ENCODE measurements at places on chromosomes 6 and 20. TPM values are rescaled to one million over a fixed set of nuclear protein-coding genes. Genes with fewer than 3 reads are reported as not detected.

C6orf58 gene
- total RNA-seq, result 0.20 TPM

IFNGR1 gene
- total RNA-seq, result 112 TPM

DNA sequence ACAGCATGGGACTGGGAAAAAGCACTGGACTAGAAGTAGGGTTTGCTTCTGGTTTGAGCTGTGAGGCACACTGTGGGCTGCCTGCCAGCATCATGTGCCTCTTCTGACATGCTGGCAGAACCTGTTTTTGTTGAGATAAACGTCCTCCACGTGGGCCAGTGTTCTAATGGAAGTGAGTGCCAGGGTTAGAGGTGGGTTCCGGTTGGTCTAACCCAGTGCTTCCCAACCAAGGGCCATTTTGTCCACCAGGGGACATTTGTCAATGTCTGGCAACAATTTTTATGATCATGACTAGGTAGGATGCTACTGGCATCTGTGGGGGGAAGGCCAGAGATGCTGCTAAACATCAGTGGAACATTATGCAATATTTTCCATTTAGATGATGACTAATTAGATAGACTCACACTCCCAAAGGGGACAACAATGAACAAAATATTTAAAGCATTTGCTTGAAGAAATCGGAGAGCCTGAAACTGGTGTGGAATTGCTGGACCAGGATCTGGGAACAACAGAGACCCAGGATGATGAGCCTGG is 7.8 kb upstream of the APMAP start:
- no peak for DNase-seq

DNA sequence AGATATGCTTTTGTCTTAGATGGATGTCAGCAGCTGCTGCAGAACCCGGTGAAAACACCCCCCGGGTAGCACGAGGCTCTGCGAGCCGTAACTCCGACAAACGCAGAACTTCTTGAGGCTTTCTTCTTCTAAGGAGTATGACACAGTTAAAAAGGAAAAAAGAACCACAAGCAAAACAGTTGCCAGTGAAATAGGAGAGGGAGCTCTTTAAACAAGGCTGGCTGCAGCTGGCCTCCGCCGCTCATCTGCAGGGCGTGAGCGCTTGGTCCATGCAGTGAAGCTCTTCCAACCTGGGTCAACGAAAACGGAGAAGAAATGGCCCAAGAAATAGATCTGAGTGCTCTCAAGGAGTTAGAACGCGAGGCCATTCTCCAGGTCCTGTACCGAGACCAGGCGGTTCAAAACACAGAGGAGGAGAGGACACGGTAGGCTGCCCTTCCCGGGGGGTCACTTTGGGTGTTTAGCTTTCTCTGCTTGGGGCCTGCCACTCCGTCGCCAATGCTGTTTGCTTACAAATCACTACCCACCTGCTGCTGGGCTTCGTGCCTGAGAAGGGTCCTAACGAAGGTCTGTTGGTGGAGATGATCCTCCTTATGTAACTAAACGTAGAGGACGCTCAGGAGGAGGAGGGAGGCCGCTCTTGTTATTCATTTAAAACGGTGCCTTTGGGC is 13.2 kb downstream of the SYTL3 start:
- DNase-seq, result no peak

DNA sequence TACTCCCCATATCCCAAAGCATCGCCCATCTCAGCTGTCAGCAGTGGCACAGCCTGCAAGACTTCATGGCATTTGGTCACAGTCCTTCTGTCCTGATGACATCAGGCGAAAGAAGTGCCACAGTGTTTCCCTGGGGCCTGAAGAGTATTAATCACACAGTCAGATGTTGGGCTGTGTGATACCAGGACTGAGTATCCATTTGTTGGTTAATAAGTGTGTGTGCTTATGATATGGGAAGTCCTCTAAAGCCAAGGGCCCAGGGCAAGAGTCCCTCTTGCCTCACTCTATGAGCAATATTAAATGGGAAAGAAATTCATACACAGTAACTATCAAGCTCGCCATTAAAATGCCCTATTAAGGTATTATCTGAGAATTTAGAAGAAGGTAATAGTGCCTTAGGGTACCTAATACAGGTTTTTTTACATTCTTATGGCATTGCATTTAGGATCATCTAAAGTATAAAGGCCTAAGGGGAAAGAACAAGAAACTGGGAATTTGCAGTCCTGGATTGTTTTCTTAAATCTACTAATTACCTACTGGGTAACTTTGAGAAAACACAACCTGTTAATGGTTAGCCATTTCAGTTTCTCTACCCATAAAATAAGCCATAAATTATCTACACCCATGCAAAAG is 204.1 kb upstream of the PREP start:
- DNase-seq, result no peak

ADAM33 gene
- 53.2 TPM for total RNA-seq

Data from skin of body (tissue), 3 donors.